ENCODE measurements at places on chromosomes 11 and 22.
A peak's percentile ranks its signal among the peaks of the same experiment; 100 is the strongest.

DNA sequence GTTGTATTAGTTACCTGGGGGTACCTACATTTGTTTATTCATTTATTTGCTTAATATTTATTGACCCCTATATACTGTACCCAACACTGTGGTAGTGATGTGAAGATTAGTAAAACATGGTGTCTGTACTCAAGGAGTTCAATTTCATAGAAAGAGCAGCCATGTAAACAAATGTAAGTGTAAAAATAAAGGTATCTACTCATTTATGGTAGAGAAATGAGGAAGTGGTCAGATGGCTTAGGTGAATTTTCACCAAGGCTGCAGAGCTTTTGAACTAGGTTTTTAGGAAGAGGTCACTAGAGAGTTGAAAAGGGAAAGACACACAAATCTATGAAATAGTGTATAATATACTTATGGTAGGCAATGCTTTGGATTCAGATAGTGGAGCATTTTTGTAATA is 11.1 kb downstream of the CTR9 start:
- DNase-seq: no peak

DNA sequence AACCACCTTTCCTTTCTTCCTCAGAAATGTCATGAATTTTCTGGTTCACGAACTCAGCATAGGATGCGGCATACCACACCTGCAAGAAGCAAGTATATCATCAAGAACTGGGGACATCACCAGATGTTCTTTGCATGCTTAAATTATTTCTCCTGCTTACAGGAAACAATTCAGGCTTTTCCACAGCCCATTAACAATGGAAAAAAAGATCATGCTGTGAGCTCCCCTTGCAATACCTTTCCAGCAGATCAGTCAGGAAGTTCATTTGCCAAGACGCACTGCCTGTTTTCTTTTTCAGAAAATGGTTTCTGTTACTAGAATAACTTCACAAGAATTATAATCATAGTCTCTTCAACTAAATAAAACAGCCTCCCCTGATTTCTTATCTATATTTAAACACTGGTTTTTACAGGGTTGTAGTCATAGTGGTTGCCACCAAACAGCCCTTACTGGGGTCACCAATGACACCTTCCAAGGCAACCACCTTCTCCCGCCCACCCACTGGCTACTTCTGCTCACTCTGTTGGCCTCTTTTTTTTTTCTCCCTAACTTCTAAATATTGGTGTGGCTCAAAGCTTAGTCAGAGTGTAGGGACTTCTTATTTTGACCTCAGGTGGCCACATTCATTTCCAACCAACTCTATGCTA is 42.3 kb upstream of the NFRKB start:
- DNase-seq: no peak

- DNase-seq: no peak
Observed at GRCh38 chr11:48063424-48063978, 83.1 kb downstream of the PTPRJ start.

GRCh38 chr11:48122246-48122645 is 94.4 kb upstream of the OR4B1 start:
- no peak for DNase-seq

GRCh38 chr11:11141065-11141464 is 212.0 kb downstream of the CSNK2A3 start:
- no peak for DNase-seq

DNA sequence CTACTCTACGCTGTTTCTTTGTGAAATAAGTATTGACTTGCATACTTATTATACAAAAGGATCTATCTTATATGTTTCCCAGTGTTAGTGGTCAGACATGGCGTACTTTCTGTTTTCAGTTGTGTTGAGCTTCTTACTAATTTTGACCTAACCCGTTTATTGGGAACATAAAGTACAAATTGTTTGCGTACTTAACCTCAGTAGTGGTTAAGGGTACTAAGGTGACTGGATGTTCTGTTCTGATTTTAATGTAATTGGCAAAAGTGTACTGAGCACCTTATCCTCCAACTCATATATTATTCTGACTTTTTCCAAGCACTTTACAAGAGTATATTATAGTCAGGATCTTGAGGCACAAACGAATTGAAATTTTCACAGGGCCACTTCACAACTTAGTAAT is 17.2 kb downstream of the TBCEL start:
- DNase-seq: no peak

- DNase-seq: no peak
Observed at GRCh38 chr11:117205211-117205818, 6.1 kb downstream of the TAGLN start.

GRCh38 chr11:30326114-30326778 is 3.3 kb downstream of the ARL14EP start:
- DNase-seq: no peak

GRCh38 chr22:45310977-45311531 is 1.3 kb downstream of the FAM118A start:
- no peak for DNase-seq

GRCh38 chr11:57290288-57290687 is 34.5 kb downstream of the TNKS1BP1 start:
- no peak for DNase-seq

DNA sequence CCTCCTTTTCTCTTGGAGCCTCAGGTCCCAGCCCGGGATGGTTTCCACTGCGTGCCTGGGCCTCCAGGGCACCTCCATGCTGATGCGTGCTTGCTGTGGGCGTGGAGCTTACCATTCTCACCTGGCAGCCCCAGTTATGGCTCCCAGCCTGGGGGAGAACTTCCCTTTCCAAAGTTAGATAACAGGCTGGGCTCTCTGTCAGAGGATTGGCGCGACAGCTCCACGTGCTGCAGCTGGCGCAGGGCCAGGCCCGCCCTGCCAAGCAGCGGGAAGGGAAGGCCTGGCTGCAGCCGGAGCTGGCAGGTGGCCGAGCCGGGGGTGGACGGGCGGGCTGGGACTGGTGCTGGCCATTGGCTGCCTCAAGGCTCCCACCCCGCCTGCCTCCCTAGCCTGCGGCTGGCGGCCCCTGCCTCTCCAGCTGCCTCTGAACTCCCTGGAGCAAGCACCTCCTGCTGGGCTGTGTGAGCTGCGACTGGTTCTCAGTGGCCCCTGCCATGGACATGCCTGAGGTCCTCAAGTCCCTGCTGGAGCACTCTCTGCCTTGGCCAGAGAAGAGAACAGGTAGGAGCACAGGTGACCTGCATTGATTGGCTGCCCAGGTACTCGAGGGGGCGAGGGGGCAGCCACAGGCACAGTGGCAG is 14.6 kb upstream of the TEF start:
- DNase-seq: no peak

GRCh38 chr11:227824-228379 is 8.2 kb downstream of the SIRT3 start:
- DNase-seq: no peak

- no peak for DNase-seq
Observed at GRCh38 chr11:67648796-67649613, 1.5 kb downstream of the ACY3 start.

DNA sequence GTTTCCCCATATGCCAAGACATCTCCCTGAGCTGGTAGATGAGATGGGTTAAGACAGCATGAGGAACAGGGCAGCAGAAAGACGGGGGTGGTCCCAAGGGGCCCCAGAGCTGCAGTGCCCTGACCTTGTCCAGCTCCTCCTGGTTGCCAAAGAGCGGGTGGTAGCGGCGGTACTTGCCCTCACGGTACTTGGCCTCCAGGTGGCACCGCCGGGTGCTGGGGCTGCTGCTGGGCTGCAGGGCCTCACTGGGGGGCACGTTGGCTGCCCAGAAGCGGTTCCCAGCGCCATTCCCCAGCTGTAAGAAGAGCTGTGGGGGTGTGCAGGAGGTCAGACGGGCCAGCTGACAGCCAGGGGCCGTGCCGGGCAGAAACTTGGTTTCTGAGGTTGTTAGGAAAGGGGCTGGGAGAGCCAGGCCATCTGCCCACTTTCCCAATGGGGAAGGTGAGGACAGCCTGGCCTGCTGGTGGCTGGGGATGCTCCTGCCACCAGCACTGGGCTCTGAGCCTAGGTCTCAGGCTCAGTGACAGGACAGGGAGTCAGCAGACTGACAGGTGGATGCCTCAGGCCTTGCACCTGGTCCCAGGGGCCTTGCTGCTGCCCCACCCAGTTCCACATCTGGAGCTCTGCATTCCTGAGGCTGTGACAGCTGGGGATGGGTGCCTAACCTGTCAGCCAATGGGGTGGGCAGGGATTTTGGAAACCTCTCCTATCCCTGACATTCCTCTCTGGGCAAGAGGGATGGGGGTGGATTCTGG is 30.0 kb upstream of the PDE2A start:
- no peak for DNase-seq

- no peak for DNase-seq
Observed at GRCh38 chr22:48101704-48102103, 1339.3 kb downstream of the TBC1D22A start.

GRCh38 chr11:69384251-69385143 is 90.5 kb downstream of the MYEOV start:
- no peak for DNase-seq

DNA sequence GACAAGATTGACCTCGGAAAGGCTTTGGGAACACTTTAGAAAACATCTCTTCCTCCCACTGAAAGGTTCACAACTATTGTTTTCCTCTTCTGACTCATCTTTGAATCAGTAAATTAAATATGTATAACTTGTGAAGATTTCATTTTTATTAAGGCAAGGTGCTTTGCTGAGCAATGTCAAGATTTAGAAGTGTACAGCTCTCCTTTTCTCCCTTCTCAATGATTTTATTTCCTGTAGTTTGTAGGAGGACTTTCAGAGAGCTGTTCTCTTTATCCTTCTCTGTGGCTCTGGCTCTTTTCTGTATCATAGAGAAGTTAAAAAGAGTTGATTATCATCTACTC is 594.2 kb downstream of the METTL15 start:
- DNase-seq: no peak

GRCh38 chr11:65279741-65280440 is 18.1 kb downstream of the POLA2 start:
- DNase-seq: peak; percentile 34

- no peak for DNase-seq
Observed at GRCh38 chr11:86390487-86390886, 15.8 kb downstream of the CCDC81 start.

GRCh38 chr11:57312511-57313021 is 12.2 kb downstream of the TNKS1BP1 start:
- no peak for DNase-seq

DNA sequence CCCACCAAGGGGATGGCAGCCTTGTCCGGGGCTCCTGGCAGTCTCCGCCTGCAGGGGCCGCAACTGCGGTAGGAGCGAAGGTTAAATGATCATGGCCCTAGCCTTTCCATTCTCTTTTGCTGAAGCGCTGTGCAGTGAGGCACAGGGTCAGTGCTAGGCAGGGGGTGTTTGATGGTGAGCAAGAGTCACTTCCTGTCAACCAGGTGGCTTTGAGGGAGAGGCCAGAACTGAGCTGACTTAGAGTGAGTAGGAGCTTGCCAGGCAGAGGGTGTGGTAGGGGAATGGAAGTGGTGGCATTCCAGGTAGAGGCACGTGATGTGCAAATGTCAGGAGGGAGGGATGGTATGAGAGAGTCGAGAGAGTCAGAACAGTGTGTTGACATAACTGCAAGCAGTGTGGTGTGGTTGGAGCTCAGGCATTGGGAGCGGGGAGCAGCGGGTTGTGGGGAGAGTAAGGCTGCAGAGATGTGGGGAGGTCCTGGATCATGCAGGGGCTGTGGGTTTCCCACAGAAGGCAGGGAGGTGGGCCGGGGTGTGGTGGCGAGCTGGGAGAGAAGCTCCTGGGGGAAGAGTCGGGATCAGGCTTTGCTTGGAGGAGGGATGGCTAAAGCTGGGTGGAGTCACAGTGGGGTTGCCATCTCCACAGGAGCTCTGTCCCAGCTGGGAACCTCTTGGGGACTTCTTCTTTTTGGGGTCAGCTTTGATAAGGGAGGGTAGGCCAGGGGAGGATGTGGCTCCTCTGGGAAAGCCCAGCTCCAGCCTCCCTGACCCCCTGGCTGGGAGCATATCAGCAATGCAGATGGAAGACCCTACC is 33.3 kb downstream of the AMPD3 start:
- DNase-seq: no peak

DNA sequence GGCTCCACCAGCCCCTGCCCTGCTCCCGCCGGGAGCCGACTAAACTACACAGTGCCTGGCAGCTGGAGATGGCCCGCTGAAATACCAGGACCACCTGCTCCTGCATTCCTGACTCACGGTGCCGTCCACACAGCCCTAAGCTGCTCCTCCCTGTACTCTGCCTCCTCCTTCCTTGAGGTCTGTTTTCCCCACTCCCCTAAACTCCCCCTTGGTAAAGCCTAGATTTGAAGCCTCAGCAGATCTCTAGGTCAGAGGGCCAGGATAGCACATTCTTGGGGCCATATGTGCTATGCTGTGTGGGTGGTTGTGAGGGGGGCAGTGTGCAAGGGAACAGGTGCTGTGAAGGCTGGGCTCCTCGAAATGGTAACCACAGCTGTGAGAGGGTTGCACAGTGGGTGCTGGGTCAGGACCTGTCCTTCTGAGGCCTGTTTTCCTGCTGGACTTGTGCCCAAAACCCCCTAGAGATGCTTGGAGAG is 9.7 kb downstream of the LRFN4 start:
- no peak for DNase-seq

GRCh38 chr22:38941488-38941987 is 15.9 kb upstream of the APOBEC3A start:
- DNase-seq: peak; percentile 64

DNA sequence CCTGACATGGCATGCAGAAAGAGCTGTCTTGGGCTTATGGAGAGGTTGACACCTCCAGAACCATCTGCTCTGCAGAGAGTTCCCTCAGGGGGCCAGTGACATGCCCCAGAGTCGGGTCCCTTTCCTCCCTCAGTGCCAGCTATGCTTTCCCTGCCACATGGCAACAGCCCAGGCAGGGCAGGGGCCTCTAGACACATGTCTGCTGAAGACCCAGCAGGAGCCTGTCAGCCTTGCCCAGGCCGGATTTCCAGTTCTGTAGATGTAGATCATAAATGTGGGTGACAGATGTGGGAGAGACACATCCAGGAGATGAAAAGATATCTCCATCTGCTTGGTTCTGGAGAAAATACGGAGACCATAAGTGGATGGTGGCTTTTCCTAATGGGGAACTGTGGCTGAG is 25.5 kb downstream of the NAV2 start:
- DNase-seq: no peak

DNA sequence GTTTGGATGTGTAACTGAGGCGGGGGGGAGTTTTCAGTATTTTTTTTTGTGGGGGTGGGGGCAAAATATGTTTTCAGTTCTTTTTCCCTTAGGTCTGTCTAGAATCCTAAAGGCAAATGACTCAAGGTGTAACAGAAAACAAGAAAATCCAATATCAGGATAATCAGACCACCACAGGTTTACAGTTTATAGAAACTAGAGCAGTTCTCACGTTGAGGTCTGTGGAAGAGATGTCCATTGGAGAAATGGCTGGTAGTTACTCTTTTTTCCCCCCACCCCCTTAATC is 2.3 kb downstream of the MALAT1 start:
- DNase-seq: no peak

GRCh38 chr11:79439410-79439885 is 1.4 kb downstream of the TENM4 start:
- DNase-seq: no peak

All from stimulated activated CD8-positive, alpha-beta memory T cell treated with anti-CD3 and anti-CD28 coated beads, Interleukin-2, amount 100 ng/mL, for 48 hours (primary cell).